Kidney capillary endothelial cell (primary cell): ENCODE measurements at places on chromosomes 5 and 9.

- no peak for DNase-seq
Measured at GRCh38 chr5:107370396-107370968, 300.3 kb downstream of the EFNA5 start.

- DNase-seq, result no peak
Measured at GRCh38 chr5:116076496-116076895, 8.3 kb upstream of the COMMD10 start.

DNA sequence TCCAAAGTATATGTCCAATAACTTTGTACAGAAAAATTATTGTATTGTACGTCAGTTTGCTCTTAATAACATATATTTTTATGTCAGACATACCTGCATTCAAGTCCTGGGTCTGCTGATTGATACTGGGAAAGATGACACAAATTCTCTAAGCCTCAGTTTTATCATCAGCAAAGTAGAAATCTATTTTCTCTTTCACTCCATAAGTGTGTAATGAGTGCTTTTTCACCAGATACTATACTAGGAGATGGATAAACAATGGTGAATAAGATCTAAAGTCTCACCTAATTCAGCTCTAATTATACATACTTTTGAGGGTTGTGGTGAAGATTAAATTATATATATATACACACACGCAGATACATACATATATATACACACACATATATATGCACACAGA is 12.3 kb downstream of the PPP2R2B start:
- DNase-seq, result no peak

- no peak for DNase-seq
Measured at GRCh38 chr5:109230369-109230768, 179.4 kb downstream of the PJA2 start.

DNA sequence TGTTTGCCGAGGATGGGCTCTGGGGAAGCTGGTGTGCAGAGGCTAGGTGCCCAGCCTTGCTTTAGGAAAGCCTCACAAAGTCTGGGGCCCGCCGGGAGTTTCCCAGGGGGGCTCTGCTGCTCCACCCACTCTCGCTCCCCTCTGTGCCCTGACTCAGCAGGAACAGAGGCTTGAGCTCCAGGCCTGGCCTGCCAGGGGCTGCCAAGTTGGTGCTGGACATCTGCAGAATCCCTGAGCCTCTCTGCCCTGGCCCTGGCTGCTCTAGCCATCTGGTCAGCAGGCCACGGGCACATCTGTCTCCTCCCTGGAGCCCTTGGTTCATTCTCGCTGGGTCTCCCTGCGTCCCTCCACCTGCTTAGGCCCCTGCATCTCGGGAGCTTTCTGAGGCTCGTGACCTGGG is 647 bp upstream of the ADAMTSL2 start:
- no peak for DNase-seq

DNA sequence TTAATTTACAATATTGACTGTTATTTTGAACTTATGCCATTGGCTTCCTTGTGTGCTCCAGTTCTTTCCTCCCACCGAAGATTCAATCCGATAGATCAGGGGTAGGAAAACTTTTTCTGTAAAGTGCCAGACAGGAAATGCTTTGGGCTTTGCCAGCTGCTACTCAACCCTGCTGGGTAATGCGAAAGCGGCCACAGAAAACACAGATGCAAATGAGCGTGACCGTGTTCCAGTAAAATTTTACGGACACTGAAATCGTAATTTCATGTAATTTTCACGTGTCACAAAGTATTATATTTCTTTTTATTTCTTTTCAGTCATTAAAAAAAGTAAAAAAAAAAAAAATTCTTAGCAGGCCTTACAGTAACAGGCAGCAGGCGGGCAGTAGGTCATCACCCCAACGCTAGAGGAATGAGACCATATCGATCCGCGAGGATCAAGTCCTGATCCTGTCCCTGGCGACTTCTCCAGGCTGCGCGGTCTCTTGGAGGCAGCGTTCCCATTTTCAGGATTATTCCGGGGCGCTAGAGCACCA is 599 bp downstream of the NMRK1 start:
- peak; percentile 54 for DNase-seq

DNA sequence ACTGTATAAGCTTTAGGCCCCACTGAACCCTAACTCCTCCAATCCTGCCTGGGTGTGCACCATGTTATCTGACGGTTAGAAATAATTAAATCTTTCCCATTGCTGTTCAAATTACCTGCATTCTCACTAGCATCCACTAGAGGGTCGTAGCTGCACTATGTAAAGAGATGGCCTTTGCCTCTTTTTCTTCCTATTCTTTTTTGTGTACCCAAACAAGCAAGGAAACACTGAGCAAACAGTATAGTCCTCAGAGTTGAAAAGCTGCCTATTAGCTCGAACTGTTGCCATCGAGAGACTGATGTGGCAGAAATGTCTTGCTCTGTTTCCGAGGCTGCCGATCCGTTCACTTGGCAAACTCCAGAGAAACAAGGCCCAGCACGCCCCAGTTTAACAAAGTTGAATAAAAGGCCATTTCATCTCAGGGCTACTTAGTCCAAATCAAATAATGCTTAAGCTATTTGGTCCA is 163.8 kb upstream of the TRPM3 start:
- DNase-seq, result peak; percentile 68

- DNase-seq, result no peak
Measured at GRCh38 chr5:9381464-9381863, 164.4 kb downstream of the SEMA5A start.

- no peak for DNase-seq
Measured at GRCh38 chr9:36441966-36442365, 41.9 kb upstream of the RNF38 start.

DNA sequence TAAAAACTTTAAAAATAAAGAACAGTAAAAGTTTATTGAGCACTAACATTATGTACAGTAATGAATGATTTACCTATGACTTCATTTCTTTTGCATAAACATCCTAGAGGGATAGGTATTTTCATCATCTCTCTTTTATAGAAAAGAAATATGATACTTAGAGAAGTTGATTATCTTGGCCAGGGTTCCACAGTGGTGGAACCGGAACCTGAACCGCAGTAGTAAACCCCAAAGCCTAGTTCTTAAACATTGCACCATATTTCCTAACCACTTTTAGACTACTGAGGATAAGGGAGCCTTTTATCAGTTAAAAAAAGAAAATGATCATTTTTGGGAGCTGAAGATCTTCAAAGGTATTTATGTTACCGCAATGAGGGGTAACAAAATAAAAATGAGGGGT is 205.7 kb upstream of the SGCD start:
- DNase-seq, result no peak

DNA sequence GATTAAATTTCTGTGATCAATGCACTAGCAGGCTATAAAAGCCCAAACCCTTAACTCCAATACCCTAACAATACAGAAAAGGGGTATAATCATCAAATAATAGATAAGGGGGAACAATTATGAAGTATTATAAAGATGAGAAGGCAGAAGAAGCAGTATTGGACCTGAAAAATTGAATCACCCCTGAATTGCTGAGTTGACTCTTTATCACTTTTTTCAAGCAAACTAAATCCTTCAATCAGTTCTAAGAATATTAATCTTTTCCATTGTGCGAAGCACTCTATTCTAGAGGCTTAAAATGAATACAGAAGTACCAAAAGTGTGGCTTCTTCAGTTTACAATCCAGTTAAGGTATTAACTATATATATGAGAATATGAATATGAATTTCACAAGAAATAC is 120.7 kb downstream of the RNF180 start:
- no peak for DNase-seq

DNA sequence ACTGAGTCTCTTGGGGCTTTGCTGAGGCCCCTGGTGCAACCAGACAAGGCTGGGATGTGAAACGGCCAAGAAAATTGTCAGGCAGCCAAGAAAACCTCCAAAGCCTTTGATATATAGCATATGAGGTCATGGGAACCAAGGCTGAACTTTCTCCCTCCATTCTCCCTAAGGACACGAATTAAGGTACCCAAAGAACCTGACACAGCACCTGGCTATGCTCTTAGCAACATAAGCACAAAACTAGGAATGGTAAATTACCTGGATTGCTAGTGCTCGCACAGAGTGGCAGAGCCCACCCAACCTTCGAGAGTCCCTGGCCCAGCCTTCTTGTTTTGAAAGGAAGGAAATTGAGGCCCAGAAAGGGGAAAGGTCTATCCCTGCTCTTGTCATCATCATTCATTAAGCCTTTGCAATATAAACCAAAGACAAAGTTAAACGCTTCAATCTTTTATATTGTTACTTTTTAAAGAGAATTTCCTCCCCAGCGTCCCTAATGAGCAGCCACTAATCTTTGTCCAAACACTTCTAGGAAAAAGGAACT is 220.0 kb upstream of the NR4A3 start:
- no peak for DNase-seq

DNA sequence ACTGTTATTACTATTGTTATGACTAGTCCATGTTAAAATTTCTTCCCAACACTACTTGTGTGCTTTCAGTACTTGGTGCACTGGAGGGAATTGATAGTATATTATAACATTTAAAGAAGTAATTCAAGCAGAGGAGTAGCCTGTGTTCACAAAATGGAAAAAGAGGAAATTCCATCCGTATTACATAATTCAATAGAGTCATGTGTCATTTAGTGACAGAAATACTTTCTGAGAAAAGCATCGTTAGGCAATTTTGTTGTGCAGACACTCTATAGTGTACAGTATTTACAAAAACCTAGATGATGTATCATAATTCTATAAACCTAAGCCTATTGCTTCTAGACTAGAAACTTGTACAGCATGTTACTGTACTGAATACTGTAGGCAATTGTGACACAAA is 78.3 kb upstream of the PCSK5 start:
- no peak for DNase-seq

DNA sequence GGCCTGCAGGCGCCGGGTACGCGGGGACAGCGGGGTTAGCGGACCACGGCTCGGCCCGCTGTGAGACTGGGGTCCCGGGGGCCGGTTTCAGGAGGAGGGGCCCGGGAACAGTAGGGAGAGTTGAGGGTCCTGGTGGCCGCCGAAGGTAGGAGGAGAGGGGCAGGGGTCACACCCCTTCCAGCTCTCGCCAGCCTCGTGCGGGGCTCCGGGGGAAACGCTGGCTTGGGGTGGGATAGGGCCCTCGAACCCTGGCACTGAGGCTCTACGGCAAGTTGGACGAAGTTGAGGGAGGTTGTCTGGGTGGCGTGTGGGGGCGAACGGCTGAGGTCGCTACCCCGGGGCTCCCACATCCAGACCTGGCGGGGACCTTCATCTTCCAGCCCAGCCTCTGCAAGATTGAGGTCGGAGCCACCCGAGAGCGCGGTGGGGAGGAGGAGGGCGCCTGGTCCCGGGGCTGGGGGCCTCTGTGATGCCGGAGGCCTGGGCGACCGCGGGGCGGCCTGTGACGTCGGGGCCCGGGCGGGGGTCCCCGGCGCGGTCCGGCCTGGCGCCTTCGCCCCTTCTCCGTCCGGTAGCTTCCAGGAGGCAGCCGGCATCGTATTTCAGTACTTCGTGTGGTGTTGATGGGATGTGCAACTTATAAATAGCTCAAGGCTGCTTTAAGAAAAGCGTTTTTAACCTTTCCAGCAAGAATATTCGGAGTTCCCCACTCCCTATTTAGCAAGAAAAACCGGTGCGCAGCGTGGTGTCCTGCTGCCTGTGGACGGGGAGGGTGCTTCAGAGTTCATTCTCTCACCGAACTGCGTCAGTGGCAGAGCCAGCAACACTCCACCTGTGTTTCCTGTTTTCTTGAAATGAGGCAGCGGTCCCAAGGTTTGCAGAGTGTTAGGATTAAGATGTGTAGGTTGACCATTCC is 902 bp downstream of the HABP4 start:
- DNase-seq, result no peak

GRCh38 chr9:70603020-70603411 is 188.6 kb upstream of the KLF9 start:
- DNase-seq, result no peak

DNA sequence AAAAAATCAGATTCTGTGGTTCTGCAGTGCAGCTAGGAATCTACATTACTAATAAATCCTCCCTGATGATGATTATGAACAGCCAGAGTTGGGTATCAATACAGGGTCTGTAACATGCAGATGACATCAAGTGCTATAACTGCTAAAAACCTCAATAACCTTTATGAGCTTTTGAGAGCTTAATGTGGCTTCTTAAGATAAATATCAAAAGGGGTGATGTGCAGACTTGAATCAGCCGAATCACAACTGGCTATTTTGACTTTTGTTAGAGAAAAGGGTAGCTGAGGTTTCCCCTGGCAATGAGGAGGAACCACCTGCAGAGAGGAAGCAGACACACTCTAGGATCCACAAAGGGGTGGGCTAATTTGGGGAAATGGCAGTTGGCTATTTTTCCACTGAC is 30.2 kb downstream of the CAPSL start:
- DNase-seq, result no peak

GRCh38 chr9:131420980-131421624 is 27.2 kb downstream of the PRRC2B start:
- DNase-seq, result no peak

DNA sequence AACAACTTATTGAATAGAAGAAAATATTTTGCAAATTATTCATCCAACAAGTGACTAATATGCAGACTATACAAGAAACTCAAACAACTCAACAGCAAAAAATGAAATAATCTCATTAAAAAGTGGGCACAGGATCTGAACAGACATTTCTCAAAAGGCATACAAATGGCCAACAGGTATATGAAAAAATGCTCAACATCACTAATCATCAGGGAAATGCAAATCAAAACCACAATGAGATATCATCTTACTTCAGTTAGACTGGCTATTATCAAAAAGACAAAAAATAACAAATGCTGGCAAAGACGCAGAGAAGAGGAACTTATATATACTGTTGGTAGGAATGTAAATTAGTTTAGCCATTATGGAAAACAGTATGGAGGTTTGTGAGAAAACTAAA is 1.8 kb upstream of the AMACR start:
- DNase-seq, result no peak

DNA sequence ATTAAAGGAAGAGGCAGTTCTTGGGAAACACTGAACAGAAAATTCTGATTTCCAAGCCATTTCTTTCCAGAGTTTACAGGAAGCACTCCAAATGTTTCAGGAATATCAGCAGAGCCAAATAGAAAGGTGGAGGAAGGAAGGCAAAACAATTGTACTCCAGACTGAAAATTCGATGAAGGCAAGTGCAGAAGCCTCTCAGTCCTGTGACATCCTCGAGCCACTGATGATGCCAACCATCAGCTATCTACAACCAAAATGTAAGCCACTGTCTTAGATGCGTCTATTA is 2.2 kb downstream of the LMAN2 start:
- DNase-seq, result no peak

- DNase-seq, result no peak
Measured at GRCh38 chr5:80958616-80959015, 1.5 kb upstream of the RASGRF2 start.
